SHP77 treated with DMSO at 0.1 percent for 48 hours (cell line): ENCODE measurements at places on chromosomes 7 and 10.

- DNase-seq, result no peak
Observed at GRCh38 chr7:2853147-2853546, 9.0 kb upstream of the GNA12 start.

- DNase-seq, result no peak
Observed at GRCh38 chr7:112439476-112439875, 10.8 kb upstream of the IFRD1 start.

DNA sequence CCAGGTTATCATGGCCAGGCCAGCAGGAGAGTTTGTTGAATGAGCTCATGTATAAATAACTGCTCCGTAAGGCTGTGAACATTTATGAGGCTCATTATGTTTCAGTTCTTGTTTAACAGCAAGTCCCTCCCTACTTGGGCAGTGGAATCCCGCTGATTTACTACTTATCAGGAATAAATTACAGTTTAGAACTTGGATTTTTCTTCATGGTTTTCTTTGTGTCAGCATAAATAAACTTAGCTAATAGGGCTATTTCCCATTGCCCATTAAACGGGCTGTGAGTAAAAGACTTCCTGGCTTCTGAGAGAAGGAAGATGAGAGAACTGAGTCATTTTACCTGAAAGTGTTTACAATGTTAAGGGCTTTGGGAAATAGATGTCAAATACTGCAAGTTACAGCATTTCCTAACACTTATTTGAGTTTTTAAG, 701.6 kb upstream of the ANKRD30A start:
- DNase-seq, result no peak

DNA sequence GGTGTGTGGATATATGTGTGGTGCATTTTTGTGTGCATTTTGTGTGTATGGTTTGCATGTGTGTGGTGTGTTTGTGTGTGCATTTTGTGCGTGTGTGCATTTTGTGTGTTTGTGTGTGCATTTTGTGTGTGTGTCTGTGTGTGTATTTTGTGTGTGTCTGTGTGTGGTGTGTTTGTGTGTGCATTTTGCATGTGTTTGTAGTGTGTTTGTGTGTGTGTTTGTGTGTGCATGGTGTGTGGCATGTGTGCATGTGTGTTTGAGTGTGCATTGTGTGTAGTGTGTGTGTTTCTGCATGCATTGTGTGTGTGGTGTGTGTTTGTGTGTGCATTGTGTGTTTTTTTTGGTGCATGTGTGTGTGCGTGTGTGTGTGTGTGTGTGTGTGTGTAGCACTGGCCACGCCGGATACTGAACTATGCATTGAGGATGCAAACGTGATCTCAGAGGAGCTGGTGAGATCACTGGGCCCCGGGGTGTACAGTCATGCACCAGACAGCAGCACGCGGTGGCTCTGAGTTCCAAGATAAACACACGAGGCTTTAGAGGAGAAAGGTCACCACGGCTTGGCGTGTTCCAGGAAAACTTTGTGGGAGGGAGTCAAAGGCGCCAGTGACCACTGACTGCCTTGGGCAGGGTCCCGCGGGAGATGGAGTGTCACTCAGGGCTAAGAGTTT, 106.6 kb upstream of the SHH start:
- DNase-seq, result no peak

- DNase-seq, result no peak
Observed at GRCh38 chr7:102974366-102975236, 61.8 kb downstream of the LRRC17 start.

GRCh38 chr7:2154121-2154520, 78.6 kb downstream of the MAD1L1 start:
- no peak for DNase-seq

- no peak for DNase-seq
Observed at GRCh38 chr7:105600720-105601550, 19.6 kb upstream of the EFCAB10 start.

GRCh38 chr7:69367780-69368179, 230.5 kb upstream of the AUTS2 start:
- no peak for DNase-seq

DNA sequence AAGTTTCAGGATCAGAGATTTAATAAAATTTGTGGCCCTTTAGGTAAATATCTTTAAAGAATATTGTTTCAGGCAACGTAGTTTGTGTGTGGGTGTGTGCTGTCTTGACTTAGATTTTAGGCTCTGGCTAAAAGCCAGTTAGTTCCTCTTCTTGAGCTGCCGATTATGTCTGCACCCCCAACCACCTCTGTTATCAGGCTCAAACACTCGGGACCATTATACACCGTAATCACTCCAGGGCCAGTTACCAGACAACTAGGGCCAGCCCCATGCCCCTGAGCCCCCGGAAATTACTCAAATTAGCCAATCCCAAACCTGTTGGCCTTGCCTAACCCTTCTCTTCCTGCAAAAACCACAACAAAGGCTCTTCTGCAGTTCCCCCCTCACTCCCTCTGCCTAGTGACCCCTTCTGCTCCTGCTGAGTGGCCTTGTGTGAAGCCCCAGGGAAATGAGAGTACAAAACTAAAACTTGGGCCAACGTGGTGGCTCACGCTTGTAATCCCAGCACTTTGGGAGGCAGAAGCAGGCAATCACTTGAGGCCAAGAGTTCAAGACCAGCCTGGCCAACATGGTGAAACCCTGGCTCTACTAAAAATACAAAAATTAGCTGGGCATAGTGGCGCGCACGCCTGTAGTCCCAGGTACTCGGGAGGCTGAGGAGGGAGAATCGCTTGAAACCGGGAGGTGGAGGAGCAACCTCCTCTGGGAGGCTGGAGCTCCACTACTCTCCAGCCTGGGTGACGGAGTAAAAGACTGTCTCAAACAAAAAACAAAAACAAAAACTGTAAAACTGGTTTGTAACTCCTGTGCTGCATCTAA, 9.2 kb upstream of the HNRNPF start:
- DNase-seq, result no peak

DNA sequence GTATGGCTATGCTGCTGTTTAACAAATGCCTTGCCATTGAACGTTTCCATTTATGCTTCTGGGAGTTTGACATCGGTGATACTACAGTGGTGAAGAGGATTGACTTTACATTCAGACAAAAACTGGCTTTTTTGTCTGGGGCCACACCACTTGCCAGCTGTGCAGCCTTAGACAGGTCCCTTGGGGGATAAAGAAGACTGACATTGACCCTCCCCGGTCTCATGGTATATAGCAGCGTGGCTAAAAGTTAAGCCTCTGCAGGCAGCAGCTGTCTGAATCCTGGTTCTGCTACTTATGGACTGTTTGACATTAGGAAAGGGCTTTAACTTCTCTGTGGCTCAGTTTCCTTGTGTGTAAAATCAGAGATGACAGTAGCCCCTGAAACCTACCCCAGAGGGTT, 42.0 kb upstream of the PTF1A start:
- no peak for DNase-seq

DNA sequence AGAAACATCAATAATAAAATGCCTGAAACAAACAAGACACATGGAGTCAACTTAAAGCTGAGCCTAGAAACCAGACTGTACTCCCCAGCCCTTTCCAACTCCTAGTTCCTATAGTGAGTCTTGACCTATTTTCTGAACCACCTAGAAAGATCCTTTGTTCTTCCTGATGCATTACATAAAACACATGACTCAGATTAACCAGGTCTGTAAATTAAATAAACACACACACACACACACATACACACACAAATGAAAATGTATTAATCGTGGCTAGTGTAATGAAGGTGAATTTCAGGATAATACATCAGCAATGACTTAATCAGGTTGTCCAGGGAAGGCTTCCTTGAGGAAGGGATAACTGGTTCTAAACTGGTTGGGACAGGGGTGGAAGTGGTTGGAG, 104.7 kb downstream of the ST8SIA6 start:
- no peak for DNase-seq

DNA sequence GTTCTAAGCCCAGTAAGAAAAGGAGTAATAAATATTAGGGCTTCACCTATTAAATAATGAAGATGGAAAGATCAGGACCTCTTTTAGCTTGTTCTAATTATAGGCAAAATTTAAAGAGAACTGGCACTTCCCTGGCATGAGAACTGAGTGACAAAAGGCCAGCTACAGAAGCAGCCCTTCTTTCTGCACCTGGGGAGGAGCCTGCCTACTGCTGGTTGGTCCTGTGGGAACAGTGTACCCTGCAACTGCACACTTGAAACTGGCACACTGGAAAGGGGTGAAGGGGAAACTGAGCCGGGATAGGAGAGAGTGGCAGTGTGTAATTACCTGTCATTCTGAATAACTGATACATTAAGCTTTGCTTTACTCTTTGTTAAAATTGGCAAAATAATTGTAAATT, 80.4 kb downstream of the SHH start:
- no peak for DNase-seq
